ENCODE measurements at places on chromosomes 7 and 10.

- DNase-seq: no peak
These were observed 82.9 kb downstream of the ST7 start for GRCh38 chr7:117036053-117036669.

DNA sequence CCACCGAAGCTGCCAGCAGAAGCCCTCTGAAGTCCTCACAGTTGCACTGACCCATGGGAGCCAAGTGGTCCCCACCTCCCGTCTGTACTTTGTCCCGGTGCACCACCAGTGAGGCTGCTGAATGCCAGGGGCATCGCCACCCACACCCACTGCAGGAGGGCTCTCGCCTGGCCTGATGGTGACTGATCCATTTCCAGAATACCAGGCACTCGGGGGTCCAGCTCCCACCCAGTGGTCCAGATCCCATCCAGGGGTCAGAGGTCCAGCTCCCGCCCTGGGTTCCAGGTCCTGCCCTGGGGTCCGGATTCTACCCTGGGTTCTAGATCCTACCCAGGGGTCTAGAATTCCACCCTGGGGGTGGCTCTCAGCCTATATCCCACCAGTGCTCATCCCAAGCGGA lies 9.1 kb upstream of the JAKMIP3 start:
- DNase-seq: no peak

- no peak for DNase-seq
These were observed 10.7 kb downstream of the ATOH7 start for GRCh38 chr10:68221196-68221595.

DNA sequence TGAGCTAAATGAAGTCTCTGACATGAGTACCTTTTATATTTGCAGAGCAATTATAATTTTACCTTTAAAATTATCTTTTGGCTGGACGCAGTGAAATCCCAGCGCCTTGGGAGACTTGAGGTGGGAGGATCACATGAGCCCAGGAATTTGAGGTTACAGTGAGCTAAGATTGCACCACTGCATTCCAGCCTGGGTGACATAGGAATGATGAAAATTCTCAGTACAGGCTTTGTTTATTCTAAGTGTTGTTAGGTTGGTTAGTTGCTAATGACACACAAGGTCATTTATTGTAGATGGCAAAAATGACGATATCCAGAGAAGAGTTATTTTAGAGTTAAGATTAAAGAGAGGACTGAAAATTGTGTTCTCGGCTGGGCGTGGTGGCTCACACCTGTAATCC lies 87.6 kb downstream of the XRCC2 start:
- DNase-seq: no peak

DNA sequence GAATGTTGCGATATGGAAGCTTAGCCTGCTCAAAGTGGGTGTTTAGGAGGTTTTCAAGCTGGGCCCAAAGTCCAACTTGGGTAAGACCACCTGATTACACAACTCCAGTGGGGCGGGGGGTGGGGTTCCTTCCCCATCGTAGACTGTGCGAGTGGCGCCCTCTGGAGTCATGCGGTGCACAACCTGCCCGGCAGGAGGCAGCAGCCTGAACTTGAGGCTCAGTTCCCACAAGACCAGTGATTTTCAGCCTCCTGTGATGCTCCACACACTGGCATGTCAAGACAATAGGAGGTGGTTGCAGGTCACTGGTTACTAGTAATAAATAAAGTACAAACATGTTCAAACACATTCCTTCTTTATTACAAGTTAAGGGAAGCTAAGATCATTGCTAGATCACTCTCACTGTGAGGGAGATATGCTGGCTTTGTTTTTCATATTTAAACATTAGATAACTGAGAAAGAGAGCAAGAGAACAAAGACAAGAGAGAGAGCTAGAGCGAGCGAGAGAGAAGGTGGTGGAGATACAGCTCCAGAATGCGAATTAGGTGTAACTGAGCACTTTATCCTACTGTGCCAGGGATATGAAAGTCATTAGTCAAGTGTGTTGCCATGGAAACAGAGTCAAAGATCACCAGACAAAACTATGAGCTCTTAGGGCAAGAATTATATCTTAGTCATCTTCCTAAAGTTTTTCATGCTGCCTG lies 97.4 kb upstream of the BMPER start:
- no peak for DNase-seq
